B cell (primary cell): ENCODE measurements at places on chromosomes 5 and 9. TPM values are rescaled to one million over a fixed set of nuclear protein-coding genes. Genes with fewer than 3 reads are reported as not detected.

DNA sequence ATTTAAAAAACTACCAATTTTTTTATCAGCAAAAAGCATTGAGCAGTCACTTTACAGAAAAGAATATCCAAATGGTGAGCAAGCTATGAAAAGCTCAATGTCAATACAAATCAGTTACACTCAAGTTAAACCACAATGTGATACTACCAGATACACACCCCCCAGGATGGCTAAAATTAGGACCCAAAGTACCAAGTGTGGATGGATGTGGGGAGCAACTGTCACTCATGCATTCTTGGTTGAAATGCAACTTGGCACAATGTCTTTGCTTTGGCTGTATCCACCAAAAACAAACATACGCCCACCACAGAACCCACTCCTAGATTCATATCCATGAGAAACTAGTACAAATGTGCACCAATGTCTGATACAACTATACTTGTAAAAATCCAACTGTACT is 120.0 kb upstream of the IRX1 start:
- no peak for DNase-seq

DNA sequence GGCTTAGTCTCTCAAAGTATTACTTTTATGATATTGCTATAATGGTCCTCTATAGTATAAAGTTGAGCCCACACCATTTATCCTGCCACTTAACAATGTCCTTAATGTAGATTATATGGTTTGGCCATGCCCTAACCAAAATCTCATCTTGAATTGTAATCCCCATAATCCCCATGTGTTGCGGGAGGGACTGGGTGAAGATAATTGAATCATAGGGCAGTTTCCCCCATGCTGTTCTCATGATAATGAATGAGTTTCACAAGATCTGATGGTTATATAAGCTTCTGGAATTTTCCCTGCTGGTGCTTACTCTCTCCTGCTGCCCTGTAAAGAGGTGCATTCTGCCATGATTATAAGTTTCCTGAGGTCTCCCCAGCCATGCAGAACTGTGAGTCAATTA is 498.8 kb downstream of the RAB3C start:
- no peak for DNase-seq

GRCh38 chr5:36214436-36214835 is 27.3 kb downstream of the NADK2 start:
- DNase-seq: peak; percentile 12

- DNase-seq: peak; percentile 33
Measured at GRCh38 chr5:132498152-132498551, 7.6 kb upstream of the IRF1 start.

EQTN gene
- 0.58 and 1.3 TPM in 2 replicates for polyA plus RNA-seq
